Stimulated activated CD4-positive, alpha-beta T cell treated with anti-CD3 and anti-CD28 coated beads, Interleukin-1b, Interleukin-23, amount 100 ng/mL, for 4 hours (primary cell): ENCODE measurements at places on chromosomes 11 and 22.

- DNase-seq, result no peak
Measured at GRCh38 chr11:134644476-134645456, 232.7 kb upstream of the B3GAT1 start.

DNA sequence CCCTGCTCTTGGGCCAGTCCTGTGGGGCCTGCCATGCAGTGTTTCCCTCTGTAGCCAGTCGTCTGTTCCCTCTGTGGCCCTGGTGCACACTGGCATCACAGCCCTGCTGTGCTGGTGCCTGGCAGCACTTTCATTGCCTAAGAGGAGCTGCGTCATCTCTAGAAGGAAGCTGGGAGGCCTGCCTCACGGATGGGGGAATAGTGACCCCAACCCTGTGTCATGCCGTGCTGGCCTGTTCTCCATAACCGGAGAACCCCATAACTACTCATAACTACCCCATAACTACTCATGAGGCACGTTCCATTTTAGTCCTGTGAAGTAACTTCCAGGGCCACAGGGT, 14.0 kb downstream of the RAB36 start:
- DNase-seq, result no peak

- DNase-seq, result peak; percentile 42
Measured at GRCh38 chr11:68843052-68843561, 1.4 kb upstream of the CPT1A start.

DNA sequence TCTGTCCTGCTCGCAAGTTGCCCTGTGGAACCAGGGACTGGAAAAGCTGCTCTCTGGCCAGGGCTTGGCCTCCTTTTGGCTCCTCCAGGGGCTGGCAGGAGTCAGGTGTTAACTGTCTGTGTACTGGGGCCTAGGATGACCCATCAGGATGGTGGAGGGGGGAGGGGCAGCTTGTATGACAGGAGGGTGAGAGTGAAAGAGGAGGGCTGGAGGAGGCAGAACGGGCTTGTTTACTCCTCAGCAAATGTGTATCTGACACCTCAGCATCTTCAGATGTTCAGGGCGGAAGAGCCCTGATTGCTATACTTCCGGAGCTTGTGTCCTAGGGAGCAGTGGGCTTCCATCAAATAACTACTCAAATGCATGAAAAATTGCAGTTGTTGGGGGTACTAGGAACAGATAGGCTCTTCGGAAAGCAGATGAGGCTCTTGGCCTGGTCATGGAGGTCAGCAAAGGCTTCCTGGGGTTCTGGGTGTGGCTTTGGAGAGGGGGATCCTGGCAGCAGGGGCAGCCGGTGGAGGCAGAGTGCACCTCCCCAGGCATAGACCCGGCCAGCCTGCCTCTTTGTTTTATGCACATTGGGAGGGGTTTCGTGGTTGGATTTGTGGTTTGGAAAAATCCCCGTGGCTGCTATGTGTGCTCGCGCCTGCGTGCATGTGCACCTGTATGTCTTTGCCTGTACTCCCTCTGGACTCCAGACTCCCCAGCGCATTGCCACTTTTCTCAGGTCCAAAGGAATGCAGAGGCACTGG, 31.2 kb downstream of the CD82 start:
- DNase-seq, result peak; percentile 45

- no peak for DNase-seq
Measured at GRCh38 chr11:97751405-97751804, 1269.3 kb upstream of the CNTN5 start.

DNA sequence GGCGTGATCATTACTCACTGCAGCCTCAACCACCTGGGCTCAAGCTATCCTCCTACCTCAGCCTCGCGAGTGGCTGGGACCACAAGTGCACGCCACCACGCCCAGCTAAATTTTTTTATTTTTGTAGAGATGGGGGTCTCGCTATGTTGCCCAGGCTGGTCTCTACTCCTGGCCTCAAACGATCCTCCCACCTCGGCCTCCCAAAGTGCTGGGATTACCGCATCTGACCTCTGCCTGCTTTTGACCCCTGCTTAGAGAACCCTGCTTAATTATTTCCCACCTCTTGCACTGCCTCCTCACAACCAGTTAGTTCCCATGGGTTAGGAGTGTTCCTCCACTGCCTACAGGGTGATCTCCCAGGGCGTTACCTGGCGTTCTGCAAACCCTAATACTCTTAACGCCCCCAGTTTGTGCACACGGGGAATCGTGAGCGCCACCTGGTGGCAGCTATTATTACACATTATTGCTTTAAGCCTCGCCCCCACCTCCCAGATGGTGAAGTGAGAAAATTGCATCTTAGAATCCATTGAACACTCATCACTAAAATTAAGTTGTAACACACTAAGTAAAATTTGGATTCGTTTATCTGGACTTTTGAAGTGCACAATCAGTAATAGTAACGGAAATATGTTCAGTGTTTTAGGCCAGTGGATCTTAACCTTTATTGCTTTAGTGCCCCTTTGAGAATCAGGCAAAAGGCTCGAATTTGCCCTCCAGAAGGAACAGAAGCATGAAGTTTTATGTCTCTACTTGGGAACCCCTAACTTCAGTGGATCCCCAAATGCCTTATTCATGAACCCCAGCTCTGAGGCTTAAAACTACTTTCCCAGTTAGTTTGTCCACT, 61.4 kb upstream of the ASPHD2 start:
- DNase-seq, result peak; percentile 59

GRCh38 chr11:119919656-119920055, 190.7 kb upstream of the NECTIN1 start:
- no peak for DNase-seq

DNA sequence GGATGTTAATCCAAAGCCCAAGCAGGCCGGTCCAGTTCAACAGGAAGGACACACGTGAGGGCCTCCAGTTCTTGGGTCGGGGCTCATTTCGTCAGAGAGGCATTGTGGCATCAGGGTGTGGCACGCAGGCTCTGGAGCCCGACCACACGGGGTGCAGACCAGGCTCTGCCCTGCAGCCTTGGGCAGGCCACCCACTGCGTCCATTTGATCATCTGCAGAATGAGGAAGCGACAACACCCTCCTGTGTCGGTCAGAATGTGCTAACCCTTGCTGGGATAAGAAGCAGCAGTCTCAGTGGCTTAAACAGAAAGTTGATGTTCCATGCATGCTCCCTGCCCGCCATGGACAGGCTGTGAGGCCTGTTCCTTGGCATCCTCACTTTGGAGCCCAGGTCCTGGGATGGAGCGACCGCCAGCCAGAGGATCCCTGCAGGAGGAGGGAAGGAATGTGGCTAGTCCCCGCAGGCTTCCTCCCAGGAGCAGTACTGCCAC, 10.8 kb downstream of the RIBC2 start:
- DNase-seq, result no peak

GRCh38 chr11:57493507-57494503, 21.7 kb downstream of the SLC43A1 start:
- peak; percentile 66 for DNase-seq

GRCh38 chr11:33534575-33534974, 166.1 kb downstream of the C11orf91 start:
- no peak for DNase-seq

DNA sequence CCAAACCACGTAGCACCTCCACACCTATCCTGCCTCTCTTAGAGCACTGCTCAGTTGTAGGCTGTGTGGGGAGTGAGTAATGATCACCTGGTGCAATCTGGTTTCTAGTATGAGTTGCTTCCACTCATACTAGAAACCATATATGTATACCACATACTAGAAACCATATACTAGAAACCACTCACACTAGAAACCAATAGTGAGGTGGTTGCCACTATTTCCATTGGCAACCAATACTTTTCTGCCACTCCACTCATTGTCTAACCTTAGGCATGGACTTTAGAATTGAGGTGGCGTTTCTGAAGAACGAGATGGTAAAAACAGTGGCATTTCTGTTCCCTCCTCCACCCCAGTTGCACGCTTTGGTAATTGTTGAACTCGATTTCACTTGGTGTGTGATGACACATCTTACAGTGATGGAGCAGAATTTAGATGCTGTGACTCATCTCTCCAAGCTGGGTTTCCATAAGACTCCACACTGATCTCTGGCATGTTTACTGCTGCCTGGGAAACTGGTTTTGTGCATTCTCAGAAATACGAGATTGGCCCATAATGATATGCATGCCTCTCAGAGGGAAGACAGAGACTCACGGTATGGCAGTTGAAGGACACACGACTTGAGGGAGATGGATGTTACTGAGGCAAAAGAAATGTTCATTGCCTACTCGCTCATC, 82.9 kb downstream of the KIRREL3 start:
- DNase-seq, result no peak

DNA sequence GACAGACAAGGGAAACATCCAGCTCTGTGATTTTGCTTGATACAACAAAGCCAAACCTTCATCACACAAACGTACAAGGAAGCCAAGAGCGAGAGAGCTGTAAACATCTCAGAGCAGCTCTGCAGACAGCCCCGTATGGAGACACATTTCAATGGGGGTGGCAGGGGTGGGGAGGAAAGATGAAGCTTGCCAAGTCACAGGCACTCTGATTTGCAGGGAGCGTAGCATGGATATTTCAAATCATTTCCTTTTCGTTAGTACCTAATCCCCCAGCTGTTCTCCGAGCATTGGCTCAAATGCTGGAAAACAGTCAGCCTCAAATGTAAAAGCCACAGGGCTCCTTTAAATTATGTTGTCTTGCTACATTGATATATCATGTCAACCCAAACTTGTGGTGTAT, 458.9 kb upstream of the CADM1 start:
- DNase-seq, result no peak

- no peak for DNase-seq
Measured at GRCh38 chr11:2472428-2473186, 27.8 kb downstream of the KCNQ1 start.

GRCh38 chr11:487571-488021, 19.4 kb downstream of the RNH1 start:
- DNase-seq, result no peak

GRCh38 chr11:79536155-79536917, 95.5 kb upstream of the TENM4 start:
- DNase-seq, result no peak

DNA sequence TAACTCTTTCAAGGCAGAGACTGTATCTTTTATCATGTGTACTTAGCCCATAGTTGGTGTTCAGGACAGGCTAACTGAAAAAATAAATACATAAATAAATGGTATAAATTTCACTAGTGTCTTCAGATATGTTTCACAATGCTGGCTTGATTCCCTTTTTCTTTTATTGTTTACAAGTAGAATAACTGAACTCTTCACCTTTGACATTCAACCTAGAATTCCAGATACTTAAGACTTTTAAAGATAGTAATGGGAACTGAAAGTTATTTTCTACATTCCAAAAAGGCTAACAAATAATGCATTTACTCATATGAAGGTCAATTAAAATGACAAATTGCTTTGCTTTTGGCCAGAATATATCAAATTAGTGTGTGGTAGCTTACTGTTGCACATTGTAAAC, 411.3 kb upstream of the TENM4 start:
- DNase-seq, result no peak

GRCh38 chr11:108587109-108587508, 6.5 kb downstream of the EXPH5 start:
- DNase-seq, result no peak

DNA sequence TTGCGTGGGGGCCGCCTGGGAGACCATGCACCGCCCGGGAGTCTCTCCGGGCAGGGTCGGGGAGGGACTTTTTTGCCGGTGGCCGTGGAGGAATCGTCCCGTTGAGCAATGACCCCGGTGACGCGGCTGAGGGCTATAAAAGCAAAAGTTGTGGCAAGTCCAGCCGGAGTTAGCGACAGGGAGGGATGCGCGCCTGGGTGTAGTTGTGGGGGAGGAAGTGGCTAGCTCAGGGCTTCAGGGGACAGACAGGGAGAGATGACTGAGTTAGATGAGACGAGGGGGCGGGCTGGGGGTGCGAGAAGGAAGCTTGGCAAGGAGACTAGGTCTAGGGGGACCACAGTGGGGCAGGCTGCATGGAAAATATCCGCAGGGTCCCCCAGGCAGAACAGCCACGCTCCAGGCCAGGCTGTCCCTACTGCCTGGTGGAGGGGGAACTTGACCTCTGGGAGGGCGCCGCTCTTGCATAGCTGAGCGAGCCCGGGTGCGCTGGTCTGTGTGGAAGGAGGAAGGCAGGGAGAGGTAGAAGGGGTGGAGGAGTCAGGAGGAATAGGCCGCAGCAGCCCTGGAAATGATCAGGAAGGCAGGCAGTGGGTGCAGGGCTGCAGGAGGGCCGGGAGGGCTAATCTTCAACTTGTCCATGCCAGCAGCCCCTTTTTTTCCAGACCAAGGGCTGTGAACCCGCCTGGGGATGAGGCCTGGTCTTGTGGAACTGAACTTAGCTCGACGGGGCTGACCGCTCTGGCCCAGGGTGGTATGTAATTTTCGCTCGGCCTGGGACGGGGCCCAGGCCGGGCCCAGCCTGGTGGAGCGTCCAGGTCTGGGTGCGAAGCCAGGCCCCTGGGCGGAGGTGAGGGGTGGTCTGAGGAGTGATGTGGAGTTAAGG, at the start of gene NEAT1:
NEAT1 (plus strand) TSS at position 166 of the 883 bp plus-strand sequence.
- peak; percentile 84 for DNase-seq

GRCh38 chr11:105168457-105168856, 28.9 kb upstream of the CARD18 start:
- no peak for DNase-seq

DNA sequence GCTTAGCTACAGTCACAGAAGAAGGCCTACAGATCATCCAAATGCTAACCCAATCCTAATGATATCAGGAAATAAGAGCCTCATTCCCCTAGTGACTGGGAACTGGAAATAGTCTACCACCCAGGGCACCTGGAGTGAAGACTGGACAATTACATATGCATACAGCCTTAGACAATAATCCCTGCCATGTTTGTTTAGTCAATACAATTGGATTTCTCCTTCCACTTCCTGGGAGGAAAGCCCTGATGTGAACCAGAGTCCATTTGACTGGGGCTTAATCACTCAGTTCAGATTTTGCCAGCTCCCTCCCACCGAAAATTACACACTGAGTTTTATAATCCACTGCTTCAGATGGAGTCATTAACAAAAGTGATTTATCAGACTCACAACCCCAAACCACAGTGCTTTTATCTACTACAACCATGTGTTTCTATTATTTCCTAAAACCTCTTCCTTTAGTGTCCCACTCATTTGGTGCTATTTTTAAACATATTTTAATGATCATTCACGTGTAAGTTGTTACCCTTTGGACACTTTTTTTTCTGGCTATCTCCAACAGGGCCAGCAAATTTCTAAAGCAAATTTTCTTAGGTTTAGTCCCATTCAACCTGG, 29.9 kb downstream of the CWF19L2 start:
- DNase-seq, result no peak

GRCh38 chr11:96103102-96103501, 179.2 kb upstream of the MTMR2 start:
- no peak for DNase-seq

GRCh38 chr22:39463277-39463676, 6.5 kb downstream of the MGAT3 start:
- DNase-seq, result no peak

GRCh38 chr11:21426931-21427330, 757.5 kb downstream of the NELL1 start:
- DNase-seq, result no peak

GRCh38 chr11:129639300-129639699, 176.3 kb upstream of the TMEM45B start:
- no peak for DNase-seq

- no peak for DNase-seq
Measured at GRCh38 chr22:17944256-17944655, 80.1 kb downstream of the MICAL3 start.

GRCh38 chr11:112051768-112052167, 22.0 kb downstream of the PIH1D2 start:
- DNase-seq, result no peak

GRCh38 chr11:89458716-89459115, 32.5 kb downstream of the NOX4 start:
- no peak for DNase-seq
